ENCODE measurements at places on chromosomes 2 and 18. TPM values are rescaled to one million over a fixed set of nuclear protein-coding genes. Genes with fewer than 3 reads are reported as not detected.

Gene SLC14A1
- not detected for total RNA-seq

GRCh38 chr2:108533832-108534583 lies at the start of gene LIMS1:
LIMS1 (plus strand) TSS chr2:108534470; CDS start chr2:108534563, 93 bp downstream.
- no peaks in the 10 kb centered on the region for H3K27me3 ChIP-seq
- peak; percentile 93 for DNase-seq
- H3K27ac ChIP-seq: peak within 1 kb of the TSS; percentile 94
- H3K4me3 ChIP-seq: peak within 1 kb of the TSS; percentile 81

- no peak for DNase-seq
- no peaks in the 10 kb centered on the region for H3K4me1 ChIP-seq
- H3K27me3 ChIP-seq: no peaks in the 10 kb centered on the region
- H3K4me3 ChIP-seq: no peak overlapping the region
- H3K36me3 ChIP-seq: no peaks in the 10 kb centered on the region
Observed at GRCh38 chr2:26579723-26580040, 61.5 kb downstream of the CIB4 start.

GRCh38 chr2:36459725-36460137 lies 104.2 kb downstream of the CRIM1 start:
- peaks cover 21% of the 10 kb centered on the region for H3K4me1 ChIP-seq

- peak overlapping the region; percentile 7 for H3K27ac ChIP-seq
- H3K4me3 ChIP-seq: no peak overlapping the region
- no peaks in the 10 kb centered on the region for H3K27me3 ChIP-seq
- DNase-seq: peak; percentile 73
Observed at GRCh38 chr2:85266146-85267041, 61.4 kb downstream of the TGOLN2 start.

- H3K4me1 ChIP-seq: no peaks in the 10 kb centered on the region
- H3K36me3 ChIP-seq: no peaks in the 10 kb centered on the region
- no peak overlapping the region for H3K27ac ChIP-seq
- H3K27me3 ChIP-seq: no peaks in the 10 kb centered on the region
- no peak overlapping the region for H3K4me3 ChIP-seq
Observed at GRCh38 chr2:18959200-18959599, 369.8 kb upstream of the NT5C1B start.

GRCh38 chr2:22894761-22895160 lies 490.2 kb upstream of the KLHL29 start:
- H3K4me3 ChIP-seq: no peak overlapping the region
- no peaks in the 10 kb centered on the region for H3K4me1 ChIP-seq
- no peak overlapping the region for H3K27ac ChIP-seq
- no peak for DNase-seq

DNA sequence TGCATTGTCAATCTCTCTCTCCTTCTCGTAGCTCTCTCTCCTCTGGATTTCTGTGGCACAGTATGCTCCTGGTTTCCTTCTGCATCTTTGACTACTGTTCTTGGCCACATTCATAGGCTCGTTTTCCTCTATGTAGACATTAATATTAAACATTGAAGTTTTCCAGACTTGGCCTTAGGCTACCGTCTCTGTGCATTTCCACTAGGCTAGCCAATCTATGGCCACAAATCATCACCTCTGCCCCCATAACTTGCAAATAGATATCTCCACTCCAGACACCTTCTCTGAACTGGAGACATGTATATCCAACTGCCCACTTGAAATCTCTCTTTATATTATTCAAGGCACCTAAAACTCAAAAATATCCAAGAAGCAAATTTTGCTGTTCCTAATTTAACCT lies 768.5 kb downstream of the TSN start:
- H3K36me3 ChIP-seq: no peaks in the 10 kb centered on the region
- H3K27ac ChIP-seq: no peak overlapping the region
- H3K4me3 ChIP-seq: no peak overlapping the region
- H3K4me1 ChIP-seq: no peaks in the 10 kb centered on the region
- no peak for DNase-seq

DNA sequence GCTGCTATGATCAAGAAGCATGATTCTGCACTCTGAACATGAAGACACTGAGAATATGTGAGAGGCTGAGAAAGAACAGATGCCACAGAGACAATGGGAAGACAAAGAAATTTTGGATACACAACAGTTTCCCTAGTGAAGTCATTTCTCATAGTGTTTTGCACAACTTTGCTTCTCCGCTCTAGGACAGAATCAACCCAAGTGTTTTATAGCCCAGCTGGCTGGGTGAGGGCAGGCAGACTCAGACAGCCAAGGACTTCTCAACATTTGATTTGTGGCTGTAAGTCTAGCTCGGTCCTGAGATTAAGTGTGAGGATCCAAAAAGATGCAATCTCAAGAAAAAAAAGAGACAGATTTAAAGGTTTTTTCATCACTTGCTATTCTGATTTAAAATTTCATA lies 536.5 kb upstream of the CRIM1 start:
- no peak overlapping the region for H3K4me3 ChIP-seq
- H3K36me3 ChIP-seq: no peaks in the 10 kb centered on the region
- no peak overlapping the region for H3K27ac ChIP-seq
- no peaks in the 10 kb centered on the region for H3K27me3 ChIP-seq
- DNase-seq: no peak
- H3K4me1 ChIP-seq: no peaks in the 10 kb centered on the region
